ENCODE measurements at places on chromosomes 13 and 19.

- H3K27ac ChIP-seq = no peak overlapping the region
- no peaks in the 10 kb centered on the region for H3K27me3 ChIP-seq
- peaks cover 20% of the 10 kb centered on the region for H3K36me3 ChIP-seq
- H3K4me1 ChIP-seq = peaks cover 7% of the 10 kb centered on the region
- H3K4me3 ChIP-seq = no peak overlapping the region
These were observed 153.1 kb downstream of the RGCC start for GRCh38 chr13:41610404-41610803.

DNA sequence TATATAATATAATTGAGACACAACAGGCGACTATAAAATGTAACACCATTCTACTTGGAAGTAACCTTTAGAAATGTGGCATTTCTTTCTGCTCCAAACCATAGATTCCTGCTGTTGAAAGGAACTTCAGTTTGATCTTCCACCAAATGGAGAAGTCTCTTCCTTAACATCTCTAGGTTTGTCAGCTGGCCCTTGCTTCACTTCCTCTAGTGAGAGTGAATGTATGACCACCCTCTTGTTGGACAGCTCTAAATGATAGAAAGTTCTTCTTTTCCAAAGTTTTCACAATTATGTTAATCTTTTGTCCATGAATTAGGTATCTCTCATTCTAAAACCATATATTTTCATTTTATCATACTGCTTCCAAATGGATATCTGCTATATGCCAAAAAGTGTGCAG is 13.8 kb upstream of the COG6 start:
- no peaks in the 10 kb centered on the region for H3K4me1 ChIP-seq
- no peak for DNase-seq
- H3K27ac ChIP-seq = no peak overlapping the region
- no peak overlapping the region for H3K4me3 ChIP-seq
- no peaks in the 10 kb centered on the region for H3K27me3 ChIP-seq

DNA sequence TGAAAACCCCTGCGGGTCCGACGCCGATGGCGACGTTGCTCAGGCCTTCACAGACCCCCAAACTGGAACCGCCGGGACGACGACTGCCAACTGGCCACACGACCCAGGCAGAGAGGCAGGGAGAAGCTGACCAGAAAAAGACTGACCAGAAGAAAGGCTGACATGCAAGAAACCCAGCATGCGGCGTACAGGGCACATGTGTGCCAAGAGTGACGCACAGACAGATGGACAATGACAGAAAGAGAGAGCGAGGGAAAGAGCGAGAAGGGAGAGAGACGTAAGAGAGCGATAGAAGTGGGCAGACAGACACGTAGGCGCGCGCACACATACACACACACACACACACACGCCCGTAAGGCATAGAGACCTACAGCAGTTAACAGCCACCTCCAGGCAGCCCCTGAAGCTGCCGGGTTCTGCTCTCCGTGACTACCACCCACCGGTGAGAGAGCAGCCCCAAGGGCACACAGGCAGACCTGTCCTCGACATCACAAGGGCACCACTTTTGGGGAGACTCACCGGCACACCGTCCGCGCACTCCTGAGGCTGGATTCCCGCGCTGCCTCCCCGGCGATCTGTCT is 67.2 kb upstream of the ZNF527 start:
- no peaks in the 10 kb centered on the region for H3K4me1 ChIP-seq
- H3K27me3 ChIP-seq = no peaks in the 10 kb centered on the region
- peak; percentile 5 for DNase-seq
- no peaks in the 10 kb centered on the region for H3K36me3 ChIP-seq
- H3K4me3 ChIP-seq = peak overlapping the region; percentile 55
- no peak overlapping the region for H3K27ac ChIP-seq

DNA sequence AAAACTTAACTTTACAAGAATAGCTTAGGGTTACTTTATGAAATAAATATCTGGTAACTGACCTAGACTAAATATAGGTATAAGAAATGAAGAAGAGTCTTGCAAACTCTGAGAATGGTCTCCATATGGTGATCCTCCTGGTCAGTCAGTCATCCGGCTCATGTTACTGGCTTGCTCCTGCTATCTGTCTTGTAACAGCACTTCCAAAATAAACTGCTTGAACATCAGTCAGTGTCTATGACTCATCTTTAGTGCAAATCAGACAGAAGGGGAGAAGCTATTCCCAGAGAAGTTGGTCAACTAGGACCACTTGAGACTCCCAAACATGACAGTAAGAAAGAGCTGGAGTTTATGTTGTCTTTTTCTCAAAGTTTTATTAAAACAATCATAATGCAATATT is 1550.9 kb downstream of the PCDH9 start:
- DNase-seq = no peak
- H3K36me3 ChIP-seq = no peaks in the 10 kb centered on the region
- H3K27me3 ChIP-seq = no peaks in the 10 kb centered on the region
- no peaks in the 10 kb centered on the region for H3K4me1 ChIP-seq
- H3K4me3 ChIP-seq = no peak overlapping the region
- no peak overlapping the region for H3K27ac ChIP-seq

DNA sequence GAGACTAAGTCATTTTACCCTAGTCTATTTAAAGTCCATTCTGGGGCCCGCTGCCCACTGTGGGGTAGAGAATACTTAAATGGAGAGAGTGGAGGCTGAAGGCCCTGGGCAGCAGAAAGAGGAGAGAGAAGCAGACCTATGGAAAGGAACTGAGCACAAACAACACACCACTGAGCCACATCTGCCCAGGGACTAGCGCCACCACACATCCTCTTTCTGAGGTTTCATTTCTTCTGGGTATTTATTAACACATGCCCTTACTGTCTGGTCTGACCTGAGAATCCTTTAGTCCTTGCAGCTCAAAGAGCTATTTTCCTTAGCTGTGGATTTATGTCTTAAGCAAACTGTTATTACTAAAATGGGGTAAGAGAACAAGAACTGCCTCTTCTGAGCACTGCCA is 154.0 kb downstream of the NALCN start:
- no peaks in the 10 kb centered on the region for H3K4me1 ChIP-seq
- H3K36me3 ChIP-seq = no peaks in the 10 kb centered on the region
- H3K27ac ChIP-seq = no peak overlapping the region
- DNase-seq = no peak
- H3K4me3 ChIP-seq = no peak overlapping the region
- no peaks in the 10 kb centered on the region for H3K27me3 ChIP-seq

DNA sequence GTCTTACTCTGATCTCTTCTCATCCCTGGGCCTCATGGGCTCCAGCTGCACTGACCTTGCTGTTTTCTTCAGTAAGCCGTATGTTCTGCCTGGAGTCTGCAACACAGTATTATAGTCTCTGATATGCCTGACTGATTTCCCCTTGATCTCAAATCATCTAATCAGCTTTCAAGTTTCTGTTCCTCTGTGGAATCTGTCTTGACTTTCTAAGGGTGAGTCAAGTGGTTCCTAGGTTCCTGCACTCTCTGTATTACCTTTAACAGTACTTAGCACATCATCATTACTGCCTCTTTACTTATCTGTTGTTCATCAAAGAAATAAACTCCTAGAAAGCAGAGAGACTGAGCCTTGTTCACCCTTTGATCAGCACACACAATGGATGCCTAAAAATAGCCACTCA is 350.7 kb downstream of the LMO7 start:
- peak overlapping the region; percentile 87 for H3K27ac ChIP-seq
- peaks cover 15% of the 10 kb centered on the region for H3K4me1 ChIP-seq
- H3K4me3 ChIP-seq = no peak overlapping the region
- DNase-seq = no peak
